ENCODE measurements at places on chromosomes 3 and 15.

DNA sequence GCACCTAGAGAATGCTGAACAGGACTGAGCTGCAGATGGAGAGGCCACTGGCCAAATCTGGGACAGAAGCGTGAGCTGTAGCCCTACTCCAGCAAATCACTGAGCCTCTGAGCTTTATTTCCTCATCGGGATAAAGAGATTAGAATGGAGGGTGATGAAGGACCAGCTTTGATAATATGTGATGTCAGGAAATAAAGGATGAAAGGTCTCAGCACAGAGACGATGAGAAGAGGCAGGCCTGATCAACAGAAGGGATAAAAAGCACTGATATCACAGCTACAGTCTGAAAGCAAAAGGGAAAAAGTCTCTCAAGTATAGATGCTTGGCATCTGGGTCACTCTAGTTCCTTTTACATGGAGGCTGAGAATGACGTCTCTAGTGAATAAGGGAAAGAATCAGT, 70.0 kb downstream of the DHX30 start:
- DNase-seq = no peak

DNA sequence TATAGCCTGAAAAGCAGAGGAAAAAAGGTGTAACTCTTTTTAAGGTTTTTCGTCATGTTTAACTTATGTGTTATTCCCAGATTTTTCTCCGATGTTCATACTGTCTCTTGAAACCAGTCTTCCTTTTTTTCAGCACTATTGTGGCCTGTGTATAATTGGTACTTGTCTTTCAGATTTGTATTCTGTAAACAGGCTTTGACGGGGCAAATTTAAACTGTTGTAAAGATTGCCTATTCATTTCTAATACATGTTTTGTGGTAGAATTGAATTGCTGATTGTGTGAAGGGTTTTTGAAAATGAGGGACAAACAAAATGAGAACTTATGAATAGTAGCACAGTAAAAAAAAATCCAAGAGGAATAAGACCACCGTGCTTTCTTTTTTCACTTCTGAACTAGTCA, 33.6 kb downstream of the AKAP13 start:
- DNase-seq = no peak

- no peak for DNase-seq
Observed at GRCh38 chr3:127549826-127550467, 40.6 kb downstream of the TPRA1 start.

- DNase-seq = no peak
Observed at GRCh38 chr3:131705558-131706051, 202.8 kb upstream of the MRPL3 start.

- no peak for DNase-seq
Observed at GRCh38 chr15:78087951-78088772, 4.2 kb upstream of the SH2D7 start.

GRCh38 chr3:58567251-58567515, 10.0 kb downstream of the FAM107A start:
- DNase-seq = no peak

- no peak for DNase-seq
Observed at GRCh38 chr3:190229632-190230424, 92.4 kb downstream of the CLDN1 start.

- no peak for DNase-seq
Observed at GRCh38 chr3:175518459-175518858, 659.3 kb downstream of the NAALADL2 start.

- no peak for DNase-seq
Observed at GRCh38 chr15:42159381-42160015, 3.1 kb upstream of the PLA2G4F start.

DNA sequence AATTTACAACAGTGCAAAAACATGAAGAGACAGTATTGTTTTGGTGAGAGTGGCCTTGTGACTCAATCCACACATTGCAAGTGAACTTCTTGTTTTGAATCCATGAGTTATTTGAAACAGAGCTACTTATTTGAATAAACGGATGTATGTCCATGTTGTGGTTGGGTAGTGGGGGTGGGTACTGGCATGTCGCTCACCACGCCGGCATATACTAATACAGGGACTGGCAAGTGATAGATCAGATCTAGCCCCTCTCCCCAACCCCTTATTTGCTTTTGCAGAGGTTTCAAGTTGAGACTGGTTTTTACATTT, 83.8 kb downstream of the EDEM1 start:
- no peak for DNase-seq

DNA sequence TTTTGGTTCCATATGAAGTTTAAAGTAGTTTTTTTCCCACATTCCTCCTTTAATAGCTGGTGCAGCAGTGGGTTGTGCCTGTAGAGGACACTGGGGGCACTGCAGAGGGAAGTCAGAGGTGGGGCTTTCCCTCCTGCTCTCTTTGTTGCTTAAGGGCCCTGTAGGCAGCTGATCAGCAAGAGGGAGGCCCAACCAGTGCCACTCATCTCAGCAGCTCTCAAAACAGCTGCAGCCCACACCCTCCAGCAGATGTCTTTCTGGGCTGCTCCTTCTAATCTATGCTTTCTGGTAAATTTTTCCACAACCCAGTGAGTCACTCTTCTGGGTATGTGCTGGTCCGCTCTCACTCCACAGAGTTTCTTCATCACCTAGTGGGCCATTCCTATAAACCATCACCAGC, 263.8 kb downstream of the FEZF2 start:
- DNase-seq = no peak

DNA sequence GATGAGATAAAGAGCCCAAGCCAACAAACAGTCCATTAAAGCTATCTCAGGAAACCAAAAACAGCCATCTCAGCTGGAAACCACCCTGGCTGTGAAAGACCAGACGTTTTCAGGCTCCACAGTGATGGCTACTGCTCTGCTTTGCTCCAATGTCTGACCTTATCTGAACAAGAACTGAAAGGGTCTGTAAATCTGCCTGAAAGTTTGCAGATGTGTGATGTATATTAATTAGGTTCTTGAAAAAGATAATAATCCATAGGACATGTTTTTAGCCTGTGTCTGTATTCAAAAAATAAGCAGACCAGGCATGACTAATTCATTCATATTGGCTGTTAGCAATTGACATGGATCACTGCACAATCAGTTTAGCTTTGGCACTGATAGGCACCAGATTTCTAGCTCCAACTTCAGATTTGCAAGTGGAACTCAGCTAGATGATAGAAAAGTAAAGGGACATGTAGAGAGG, 611.4 kb upstream of the NAALADL2 start:
- DNase-seq = no peak

DNA sequence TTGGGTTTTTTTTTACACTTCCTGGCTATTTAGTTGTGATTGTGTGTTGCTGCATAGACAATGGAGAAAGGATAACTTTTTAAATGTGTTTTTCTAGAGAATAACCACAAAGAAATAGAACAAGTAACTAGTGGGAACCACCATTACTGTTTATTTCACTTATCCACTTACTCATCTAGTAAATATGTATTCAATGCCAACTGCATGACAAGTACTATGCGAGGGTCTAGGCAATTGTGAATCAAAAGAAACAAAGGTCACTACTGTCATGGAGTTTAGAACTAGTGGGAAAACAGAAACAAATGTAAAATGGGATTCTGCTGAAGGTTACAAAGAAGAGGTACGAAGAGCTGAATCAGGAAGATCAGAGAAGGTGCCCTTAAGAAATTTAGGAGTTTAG, 600.9 kb upstream of the ROBO2 start:
- DNase-seq = no peak

GRCh38 chr15:99021694-99022093, 14.1 kb upstream of the PGPEP1L start:
- no peak for DNase-seq

DNA sequence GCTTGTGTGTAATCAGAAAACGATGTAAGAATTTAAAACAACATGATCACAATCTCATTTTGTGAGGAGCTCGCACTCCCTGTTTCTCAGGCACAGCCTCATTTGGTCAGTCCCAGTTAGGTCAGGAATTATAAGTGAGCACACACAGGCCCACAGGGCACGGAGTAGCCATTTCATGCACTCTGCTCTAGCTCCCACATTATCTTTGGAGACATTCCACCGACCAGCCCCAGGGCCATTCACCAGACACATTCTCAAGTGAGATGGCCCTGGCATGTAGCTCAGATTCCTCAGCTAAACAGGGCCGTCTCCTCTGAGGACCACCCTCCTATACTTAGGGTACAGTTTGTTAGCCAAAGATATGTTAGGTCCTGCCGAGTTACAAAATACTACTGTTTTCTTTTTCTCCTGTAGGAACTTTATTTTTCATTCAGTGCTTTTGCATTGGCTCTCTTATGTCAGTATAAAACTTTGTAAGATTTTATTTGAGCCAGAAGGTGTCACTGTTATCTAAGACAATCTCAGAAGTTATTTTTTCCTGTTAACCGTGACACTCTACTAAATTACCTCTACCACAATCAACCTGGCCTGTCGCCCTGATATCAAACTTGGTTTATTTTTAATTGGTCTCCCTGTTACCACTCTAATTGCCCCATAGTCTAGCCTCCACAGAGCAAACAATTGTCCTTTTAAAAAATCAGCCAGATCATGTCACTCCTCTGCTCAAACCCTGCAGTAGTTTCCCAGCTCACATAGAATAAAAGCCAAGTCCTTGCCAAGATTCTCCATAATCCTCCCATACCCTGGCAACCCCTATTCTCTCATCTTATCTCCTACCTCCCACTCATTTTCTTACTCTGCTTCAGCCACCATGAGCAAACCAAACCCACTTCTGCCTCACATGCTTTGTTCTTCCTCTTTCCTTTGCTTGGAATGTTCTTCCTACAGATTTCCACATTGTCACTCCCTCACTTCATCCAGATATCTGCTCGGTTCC, 105.7 kb downstream of the PPP2R3A start:
- no peak for DNase-seq

- no peak for DNase-seq
Observed at GRCh38 chr3:170953736-170954135, 45.3 kb upstream of the EIF5A2 start.

DNA sequence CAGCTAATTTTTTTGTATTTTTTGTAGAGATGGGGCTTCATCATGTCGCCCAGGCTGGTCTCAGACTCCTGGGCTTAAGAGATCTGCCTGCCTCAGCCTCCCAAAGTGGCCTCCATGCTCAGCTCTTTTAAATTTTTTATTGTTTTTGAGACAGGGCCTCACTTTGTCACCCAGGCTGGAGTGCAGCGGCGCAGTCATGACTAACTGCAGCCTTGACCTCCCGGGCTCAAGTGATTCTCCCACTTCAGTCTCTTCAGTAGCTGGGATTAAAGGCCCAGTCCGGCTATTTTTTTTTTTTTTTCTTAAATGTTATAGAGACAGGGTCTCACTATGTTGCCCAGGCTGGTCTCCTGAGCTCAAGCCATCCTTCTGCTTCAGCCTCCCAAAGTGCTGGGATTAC, 15.1 kb upstream of the BAHD1 start:
- no peak for DNase-seq

- no peak for DNase-seq
Observed at GRCh38 chr3:18234717-18235335, 190.3 kb downstream of the SATB1 start.

DNA sequence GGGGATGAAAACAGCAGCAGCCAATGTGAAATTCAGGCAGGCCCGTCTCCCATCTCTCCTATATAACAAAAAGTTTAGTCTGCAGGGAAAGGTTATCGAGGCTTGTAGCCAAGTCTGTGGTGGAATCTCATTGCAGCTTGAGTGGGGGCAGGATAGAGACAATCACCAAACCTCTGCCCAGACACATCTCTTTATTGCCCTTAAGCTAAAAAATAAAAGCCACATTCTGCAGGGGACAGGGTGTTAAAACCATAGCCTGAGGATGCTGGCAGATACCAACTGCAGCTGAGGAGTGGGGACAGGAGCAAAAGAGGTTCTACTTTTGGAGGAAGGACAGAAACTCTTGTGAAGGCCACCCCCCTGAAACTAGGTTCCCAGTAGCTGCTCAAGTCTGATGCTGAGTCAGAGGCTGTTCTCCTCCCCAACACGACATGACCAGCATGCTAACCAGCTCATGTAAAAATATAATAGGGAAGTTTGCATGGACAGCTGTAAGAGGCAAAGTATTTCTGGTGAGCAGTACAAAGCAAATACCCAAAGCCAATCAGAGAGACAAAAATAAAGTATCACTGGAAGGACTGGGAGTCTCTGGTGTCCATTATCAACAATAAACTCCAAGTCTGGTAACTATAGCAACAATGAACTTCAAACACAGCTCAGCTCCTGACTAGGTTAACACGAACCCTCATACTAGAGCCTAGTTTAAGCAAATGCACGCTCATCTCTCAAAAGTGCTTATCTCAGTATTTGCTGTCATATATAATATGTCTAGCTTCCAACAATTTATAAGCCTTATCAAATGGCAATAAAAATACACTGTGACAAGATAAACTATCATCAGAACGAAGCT, 362.2 kb upstream of the SLCO3A1 start:
- no peak for DNase-seq

DNA sequence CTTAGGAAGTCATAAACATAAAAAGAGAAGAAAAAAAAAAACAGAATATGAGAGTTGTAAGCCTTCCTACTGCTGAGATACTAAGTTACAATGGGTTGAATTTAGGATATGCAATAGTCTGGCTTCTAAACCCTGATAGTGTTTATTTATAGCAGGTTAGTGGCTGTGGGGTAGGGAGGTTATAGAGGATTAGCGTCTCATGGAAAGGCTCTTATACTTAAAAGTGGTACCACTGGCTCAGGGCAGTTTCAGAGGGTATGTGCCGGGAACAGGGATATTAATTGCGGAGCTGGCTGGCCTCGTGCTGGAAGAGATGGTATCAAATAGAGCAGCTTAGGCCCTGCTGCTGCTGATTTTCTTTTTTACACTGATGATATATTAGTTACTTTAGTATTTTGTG, 60.8 kb downstream of the PFN2 start:
- DNase-seq = no peak

GRCh38 chr15:94229591-94230369, 1.6 kb upstream of the MCTP2 start:
- no peak for DNase-seq

DNA sequence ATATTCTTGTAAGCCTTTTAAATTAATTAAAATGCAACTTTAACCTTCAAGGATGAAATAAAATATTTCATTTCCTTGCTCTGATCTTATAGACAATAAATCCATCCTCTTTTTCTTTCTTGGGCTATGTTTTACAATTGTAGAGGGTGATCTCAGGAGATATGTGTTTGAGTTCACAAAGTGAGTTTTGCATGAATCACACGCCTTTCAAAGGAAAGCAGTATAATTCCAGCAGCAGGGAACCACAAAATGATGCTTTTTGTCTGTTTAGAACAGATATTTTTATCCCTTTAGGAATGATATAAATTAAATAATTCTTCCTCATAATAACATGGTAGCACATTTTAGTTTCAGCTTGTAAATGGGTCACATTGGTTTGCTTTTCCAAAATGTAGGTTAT, 191.2 kb downstream of the SEMA6D start:
- no peak for DNase-seq

GRCh38 chr3:9870978-9871377, 9.1 kb downstream of the CIDEC start:
- DNase-seq = no peak

Data from neural crest cell (in vitro differentiated cells).